ENCODE measurements at places on chromosomes 12 and 14.

DNA sequence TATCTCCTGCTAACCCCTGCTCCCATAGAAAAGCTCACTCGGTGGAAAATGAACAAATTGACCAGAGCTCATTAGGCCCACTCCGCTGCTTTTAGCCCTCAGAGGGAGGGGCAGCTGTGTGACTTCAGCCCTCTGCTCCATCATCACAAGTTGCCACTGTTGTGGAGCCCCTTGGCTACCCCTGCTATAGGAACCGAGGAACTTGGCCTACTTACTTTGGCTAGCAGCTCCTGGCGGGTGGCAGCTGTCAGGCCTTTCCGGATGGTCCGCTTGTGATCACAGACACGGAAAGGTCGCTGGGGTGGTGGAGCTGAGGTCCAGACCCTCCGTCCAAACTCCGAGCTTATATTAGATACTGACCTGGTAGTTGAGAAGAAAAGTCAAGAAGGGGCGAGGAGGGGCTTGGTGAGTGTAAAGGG lies 612 bp downstream of the CIDEB start:
- peak; percentile 13 for DNase-seq

- no peak for DNase-seq
Observed at GRCh38 chr14:73774241-73774570, 60.0 kb upstream of the PNMA1 start.

- no peak for DNase-seq
Observed at GRCh38 chr14:72546344-72547016, 347.4 kb downstream of the DPF3 start.

DNA sequence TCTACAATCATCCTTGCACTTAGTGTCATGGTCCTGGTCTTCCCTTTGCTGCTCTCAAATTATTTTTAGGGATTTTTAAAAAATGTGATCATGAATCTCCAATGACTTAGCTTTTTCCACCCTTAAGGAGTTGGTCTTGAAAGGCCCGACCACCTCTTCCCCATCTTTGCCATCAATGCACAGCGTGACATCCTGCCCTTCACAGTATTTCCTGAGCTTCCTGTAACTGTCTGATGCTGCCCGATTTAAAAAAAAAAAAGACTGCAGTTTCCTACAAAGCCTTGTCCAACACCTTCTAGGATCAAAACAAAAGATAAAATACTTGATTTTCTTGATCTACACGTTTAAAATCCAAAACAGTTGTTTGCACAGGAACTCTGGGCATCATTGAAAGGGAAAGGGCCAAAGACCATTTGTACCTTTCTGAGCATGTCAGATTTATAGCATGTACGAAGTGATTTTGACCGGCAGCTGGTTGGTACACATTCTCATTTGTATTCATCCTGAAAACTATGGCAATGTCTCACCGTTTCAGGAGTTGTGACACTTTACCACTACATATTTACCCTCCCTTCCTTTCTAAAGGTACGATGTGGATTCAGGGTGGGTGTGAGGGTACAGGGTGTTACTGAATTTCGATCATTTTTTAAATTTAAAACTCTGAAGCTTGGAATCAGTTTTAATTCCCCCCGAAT lies 7.4 kb upstream of the ELK3 start:
- DNase-seq = no peak

- no peak for DNase-seq
Observed at GRCh38 chr14:100135784-100136183, 23.7 kb downstream of the DEGS2 start.

DNA sequence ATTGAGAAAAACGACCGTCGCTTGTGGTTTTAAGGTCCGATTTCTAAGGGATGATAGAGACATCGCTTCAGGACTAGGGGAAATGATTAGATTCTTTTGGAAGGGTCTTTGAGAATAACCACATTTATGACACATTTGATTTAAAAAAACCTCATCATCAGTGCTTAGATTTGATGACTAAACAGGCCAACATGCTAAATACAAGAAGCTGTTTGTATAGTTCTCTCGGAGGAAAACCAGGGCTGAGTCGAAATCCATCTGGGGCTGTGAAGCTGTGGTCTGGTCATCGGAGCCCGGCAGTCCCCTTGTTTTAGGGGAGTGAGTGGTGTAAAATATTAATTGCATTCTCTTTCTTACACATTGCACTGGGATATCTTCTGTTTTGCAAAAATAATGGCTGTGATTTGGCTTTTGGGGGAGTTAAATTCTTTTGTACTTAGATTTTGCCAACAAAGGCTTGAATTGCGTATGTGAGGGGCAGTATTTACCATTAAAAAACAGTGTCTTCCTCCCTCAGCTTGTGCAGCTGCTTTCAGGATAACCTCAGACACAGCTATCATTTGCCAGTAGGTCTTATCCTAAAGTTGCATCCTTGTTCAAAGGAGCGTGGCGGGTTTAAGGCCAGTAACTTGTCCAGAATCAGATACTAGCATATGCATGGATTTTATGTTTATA lies 550 bp downstream of the GNG2 start:
- no peak for DNase-seq

DNA sequence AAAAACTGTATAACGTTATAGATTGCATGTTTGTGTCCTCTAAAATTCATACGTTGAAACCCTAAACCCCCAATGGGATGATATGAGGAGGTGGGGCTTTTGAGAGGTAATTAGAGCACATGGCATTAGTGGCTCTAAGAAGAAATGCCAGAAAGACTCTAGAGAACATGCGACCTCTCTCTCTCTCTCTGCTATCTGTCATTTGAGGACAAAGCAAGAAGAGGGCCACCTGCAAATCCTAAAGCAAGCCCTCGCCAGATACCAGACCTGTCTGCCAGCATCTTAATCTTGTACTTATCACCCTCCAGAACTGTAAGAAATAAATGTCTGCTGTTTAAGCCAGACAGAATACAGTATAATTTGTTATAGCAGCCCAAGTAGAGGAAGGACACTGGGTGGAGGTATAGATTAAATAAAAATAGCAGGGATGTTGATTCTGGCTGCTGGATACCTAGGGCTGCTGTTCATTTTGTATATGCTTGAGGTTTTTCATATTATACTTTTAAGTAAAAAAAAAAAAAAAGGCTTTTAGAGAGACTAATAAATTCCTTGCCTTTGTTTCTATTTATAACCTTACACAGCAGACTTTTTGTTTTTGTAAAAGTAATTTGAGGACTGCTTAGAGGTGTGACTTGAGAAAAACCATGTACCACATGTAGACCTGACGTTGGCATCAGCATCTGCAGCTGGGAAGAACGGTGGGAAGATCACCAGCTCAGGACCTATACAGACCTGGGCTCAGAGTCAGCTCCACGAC lies 26.9 kb downstream of the MOK start:
- DNase-seq = no peak

- no peak for DNase-seq
Observed at GRCh38 chr12:50425589-50426258, 25.0 kb downstream of the LARP4 start.

DNA sequence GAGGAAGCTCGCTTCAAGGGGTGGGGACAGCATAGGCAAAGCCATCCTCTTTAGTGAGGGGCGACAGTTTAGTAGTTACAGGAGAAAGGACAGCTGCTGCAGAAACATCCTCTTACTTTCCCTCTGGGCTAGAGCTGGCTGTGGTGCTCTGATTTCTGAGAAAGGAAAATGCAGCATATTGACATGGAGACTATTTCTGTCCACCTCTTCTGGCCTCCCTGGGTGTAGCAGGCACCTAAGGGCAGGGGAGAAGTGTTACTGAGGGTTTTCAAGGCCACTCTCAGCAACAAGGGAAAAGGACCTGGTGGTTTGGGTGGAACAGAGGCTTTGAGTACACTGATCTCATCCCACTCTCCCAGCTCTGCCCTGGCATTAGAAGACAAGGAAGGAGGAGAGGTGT lies 40.0 kb upstream of the CTDSP2 start:
- no peak for DNase-seq

GRCh38 chr12:80268924-80269749 lies 169.8 kb downstream of the OTOGL start:
- DNase-seq = no peak

DNA sequence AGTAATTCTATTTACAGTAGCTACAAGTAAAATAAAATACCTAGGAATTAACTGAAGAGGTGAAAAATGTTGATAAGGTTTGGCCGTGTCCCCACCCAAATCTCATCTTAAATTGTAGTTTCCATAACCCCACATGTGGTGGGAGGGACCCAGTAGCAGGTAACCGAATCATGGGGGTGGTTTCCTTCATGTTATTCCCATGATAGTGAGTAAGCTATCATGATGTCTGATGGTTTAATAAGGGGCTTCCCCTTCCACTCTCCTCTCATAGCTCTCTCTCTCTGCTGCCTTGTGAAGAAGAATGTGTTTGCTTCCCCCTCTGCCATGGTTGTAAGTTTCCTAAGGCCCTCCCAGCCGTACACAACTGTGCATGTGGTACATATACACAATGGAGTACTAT lies 1170.7 kb downstream of the BCL11B start:
- no peak for DNase-seq

GRCh38 chr14:65100922-65101541 lies 1.3 kb downstream of the MAX start:
- no peak for DNase-seq

DNA sequence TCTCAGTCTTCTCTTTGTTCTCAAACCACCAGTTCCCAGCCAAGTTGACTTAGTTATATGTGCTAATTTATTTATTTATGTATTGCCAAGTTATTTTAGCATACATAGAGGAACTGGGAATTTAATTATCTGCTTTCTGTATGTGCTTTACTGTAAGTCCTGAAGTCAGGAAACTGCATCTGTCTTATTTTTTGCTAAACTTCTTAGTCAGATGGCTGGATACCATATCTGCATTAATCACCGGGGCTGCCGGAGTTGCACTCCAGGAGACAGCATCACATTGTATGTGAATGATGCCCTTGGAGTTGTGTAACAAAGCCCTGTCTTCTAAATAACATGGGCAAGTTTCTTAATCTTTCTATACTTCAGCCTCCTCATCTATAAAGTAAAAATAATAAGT lies 96.2 kb downstream of the MON2 start:
- DNase-seq = no peak

DNA sequence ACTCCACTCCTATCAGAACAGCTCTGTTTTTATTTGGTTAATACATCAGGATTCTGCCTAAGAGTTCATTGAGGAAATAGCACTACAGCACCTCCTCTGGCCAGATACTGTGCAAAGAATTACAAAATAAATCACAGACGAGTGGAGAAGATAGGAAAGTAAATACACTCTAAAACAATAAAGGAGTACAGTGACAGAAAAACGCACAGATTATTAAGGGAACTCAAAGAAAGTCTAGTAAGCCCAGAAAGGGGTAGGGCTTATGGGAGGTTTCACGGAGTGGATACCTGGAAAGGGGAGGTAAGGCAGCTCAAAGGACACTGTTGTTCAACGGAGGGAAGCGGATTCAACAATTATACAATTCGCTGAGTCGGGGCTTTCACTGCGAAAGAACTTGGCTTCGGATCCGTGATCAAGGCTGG lies 5.5 kb downstream of the OR10AD1 start:
- DNase-seq = no peak

DNA sequence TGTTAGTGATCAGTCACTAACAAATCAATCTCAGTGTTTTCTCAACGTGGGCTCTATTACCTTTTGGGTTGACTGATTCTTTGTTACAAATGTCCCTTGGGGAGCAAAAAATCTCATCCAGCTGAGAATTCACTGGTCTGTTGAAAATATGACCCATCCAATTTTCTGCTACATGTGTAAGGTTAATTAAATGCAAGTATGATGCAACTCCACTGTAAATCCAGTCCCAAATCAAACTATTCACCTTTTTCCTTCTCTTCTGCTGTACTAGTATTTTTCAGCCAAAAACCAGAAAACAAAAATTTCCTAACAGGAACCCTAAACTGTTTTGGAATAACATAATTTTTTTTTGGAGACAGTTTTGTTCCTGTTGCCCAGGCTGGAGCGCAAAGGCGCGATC lies 2.2 kb downstream of the ERH start:
- DNase-seq = no peak

DNA sequence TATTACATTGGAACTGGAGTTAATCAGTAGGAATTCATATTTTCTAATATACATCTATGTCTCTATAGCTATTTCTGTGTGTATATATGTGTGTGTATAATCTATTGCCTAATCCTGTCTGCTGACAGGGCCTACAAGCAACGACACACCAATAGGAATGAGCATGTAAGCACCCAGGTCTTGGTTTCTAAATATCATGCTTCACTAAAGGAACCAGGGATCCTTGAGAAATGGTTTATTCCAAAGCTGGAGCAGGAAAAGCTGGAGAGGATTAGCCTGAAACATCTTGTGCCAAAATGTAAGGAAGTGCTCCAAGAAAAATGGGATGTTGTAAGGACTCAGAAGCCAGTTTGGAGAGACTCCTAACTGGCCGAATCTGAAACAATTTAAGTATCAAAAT lies 29.3 kb upstream of the LGALS3 start:
- DNase-seq = peak; percentile 44

DNA sequence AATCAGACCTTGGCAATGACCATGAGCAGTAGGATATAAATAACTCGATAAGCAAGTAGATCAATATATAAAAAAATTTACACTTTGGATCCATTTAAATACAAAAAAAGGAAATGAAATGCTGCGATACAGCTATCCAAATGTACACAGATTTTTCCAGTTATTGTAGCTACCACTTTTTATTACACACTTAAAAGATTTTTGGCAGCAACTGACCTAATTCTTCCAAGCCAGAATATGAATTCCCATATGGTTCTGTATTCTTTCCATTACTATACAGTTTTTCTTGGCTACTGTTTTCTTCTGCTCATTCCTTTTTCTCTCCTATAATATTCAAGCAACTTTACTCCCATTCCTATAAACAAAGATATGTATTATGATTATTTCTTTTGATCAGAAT lies 52.2 kb downstream of the TMTC1 start:
- DNase-seq = no peak

DNA sequence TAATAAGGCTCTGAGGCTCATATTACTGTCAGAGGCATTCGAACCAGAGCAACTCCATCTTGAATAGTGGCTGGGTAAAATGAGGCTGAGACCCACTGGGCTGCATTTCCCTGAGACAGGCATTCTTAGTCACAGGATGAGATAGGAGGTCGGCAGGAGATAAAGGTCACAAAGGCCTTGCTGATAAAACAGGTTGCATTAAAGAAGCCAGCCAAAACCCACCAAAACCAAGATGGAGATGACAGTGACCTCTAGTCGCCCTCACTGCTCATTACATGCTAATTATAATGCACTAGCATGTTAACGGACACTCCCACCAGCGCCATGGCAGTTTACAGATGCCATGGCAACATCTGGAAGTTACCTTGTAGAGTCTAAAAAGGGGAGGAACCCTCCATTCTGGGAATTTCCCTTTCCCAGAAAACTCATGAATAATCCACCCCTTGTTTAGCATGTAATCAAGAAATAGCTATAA lies 18.1 kb upstream of the PRICKLE1 start:
- no peak for DNase-seq

DNA sequence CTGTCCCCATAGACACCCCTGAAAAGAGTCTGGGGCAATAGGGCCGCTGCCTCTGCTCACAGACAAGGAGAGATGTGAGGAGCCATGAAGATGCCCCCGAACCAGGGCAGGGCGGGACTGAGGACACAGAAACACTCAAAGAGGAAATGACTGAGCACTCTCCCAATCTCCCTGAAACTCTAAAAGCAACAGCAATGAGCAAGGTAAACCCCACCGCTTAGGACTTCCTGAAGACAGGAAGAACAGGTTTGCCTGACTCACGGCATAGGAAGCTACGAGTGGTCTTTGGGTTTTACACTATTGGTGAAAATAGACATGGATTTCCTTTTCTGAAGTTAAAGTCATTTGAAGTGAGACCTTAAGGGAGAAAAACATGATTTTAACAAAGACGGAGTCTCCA lies 32.5 kb downstream of the STX2 start:
- DNase-seq = no peak

- DNase-seq = no peak
Observed at GRCh38 chr12:9773216-9773877, 12.6 kb upstream of the CD69 start.
